ENCODE measurements at places on chromosomes 3 and 15.

GRCh38 chr3:180282386-180282785 is 245.6 kb upstream of the PEX5L start:
- no peak for DNase-seq

DNA sequence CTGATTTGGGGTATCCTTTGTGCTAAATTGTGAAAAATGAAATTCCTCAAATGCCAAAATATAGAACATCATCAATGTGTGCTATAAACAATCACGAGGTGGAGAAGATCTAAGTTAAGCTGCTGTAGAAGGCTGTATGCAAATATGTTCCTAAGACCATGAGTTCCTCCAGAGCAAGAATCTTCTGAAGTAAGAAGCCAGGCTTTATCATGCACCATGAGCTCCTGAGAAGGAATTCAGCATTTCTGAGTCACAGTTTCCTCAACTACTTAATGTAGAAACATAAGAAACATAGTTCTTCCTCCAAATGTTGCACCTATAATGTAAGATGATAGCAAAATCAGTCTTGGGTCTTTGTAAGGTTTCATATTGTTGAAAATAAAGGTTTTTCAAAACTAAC is 241.7 kb upstream of the MDFIC2 start:
- no peak for DNase-seq

DNA sequence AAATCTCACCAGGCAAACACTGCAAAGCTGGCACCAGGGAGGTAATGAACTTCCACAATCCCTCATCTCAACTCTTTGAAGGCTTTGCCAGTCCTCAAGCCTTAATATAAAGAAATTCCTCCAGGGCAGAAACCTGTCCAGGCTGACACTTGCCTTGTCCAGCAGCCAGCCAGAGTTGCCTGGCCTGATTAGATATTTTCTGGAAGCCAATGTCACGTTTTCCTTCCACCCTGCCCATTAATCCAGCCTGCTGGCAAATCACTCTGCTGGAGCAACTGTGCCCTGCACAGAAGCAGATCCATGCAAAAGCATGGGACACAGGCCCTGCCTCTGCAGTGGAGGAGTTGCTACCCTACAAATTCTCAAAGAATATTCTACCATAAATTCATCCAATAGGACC is 56.5 kb downstream of the HEG1 start:
- no peak for DNase-seq

- DNase-seq, result no peak
Observed at GRCh38 chr3:146138902-146139301, 22.1 kb downstream of the PLOD2 start.

- DNase-seq, result no peak
Observed at GRCh38 chr3:94616833-94617232, 554.0 kb downstream of the NSUN3 start.

GRCh38 chr3:160346511-160346910 is 52.5 kb downstream of the IFT80 start:
- no peak for DNase-seq

- DNase-seq, result no peak
Observed at GRCh38 chr3:134640378-134640777, 10.4 kb downstream of the KY start.

DNA sequence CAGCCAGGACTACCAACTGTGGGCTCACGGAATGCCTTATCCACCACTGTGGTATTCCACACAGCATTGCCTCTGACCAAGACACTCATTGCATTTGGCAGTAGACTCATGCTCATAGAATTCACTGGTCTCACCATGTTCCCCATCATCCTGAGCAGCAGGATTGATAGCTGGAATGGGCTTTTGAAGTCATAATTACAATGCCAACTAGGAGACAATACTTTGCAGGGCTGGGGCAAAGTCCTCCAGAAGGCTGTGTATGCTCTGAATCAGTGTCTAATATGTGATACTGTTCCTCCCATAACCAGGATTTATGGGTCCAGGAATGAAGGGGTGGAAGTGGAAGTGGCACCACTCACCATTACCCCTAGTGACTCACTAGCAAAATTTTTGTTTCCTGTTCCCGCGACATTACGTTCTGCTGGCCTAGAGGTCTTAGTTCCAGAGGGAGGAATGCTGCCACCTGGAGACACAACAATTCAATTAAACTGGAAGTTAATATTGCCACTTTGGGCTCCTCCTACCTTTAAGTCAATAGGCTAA is 58.6 kb upstream of the CCDC80 start:
- DNase-seq, result no peak

DNA sequence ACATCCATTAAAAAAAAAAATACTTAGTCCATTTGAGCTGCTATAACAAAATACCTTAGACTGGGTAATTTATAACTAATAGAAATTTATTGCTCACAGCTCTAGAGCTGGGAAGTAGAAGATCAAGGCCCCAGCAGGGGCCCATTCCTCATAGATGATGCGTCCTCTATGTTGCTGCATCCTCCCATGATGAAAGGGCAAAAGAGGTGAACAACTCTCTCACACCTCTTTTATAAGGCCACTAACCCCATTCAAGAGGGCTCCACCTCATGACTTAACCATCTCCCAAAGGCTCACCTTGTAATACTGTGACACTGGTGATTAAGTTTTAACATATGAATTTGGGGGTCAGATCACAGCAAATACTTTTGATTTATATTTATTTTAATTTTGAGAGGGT is 3.0 kb upstream of the TLNRD1 start:
- DNase-seq, result no peak

DNA sequence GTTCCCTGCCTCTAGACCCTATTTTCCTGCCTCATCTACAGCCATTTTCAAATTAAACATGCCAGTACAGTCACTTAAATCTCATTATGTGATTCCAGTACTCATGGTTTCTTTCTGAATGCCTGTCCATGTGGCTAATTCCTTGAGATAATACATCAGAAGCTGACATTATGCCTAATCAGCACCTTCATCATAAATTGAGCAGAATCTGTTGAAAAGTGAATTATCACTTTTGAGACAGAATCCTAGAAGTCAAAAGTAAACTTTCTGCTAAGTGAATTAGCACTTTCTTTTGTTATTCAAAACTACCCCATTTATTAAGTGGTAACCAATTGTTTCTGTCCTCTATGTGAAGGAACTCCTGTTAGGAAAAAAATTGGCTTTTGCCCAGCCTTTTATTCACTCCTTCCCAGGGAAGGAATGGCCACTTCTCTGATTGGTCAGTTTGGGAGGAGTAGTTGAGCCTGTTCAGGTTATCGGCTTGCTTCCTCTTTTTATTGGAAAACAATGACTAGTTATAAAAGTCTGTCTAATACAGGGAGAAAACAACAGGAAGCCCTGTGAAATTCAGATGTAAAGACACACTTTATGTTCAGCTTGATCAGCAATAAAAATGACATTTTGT is 40.5 kb downstream of the OSTN start:
- no peak for DNase-seq

- no peak for DNase-seq
Observed at GRCh38 chr3:196631682-196632045, 7.8 kb upstream of the NRROS start.

GRCh38 chr3:10653866-10654611 is 148.7 kb upstream of the ATP2B2 start:
- DNase-seq, result no peak

DNA sequence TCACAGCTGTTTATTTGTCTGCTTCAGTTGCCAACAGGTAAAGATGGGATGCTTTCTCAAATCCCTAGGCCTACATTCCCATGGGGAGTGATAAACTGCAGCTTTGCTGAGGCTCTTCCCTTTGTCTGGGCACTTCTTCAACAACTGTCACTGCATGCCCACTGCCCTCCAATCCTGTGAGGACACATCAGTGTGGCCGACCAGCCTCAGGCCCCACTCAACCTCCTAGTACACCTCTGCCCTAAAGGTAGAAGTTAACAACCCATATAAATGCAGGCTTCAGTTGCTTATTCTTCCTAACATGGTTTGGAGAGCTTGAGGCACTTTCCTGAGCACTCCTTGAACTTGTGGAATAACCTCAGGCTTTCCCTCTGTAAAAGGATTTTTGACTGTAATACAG is 49.6 kb downstream of the ROPN1B start:
- DNase-seq, result no peak

DNA sequence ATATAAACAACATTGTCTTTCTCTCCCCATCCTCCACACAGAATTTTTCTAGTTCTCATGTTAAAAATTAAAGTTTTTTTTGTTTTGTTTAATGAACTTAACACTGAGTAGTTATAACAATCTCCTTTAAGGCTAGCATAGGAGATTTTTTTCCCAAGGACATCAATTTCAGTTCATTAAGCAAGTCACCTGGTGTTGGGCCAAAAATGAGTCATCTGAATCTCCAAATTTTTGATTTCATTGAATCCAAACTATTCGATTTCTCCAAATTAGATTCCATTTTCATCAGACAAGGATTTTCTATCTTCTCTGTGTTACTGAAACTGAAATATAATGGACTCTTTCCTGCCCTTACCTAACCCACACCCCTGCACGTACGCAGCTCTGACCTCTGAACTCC is 631.4 kb upstream of the MDFIC2 start:
- no peak for DNase-seq

DNA sequence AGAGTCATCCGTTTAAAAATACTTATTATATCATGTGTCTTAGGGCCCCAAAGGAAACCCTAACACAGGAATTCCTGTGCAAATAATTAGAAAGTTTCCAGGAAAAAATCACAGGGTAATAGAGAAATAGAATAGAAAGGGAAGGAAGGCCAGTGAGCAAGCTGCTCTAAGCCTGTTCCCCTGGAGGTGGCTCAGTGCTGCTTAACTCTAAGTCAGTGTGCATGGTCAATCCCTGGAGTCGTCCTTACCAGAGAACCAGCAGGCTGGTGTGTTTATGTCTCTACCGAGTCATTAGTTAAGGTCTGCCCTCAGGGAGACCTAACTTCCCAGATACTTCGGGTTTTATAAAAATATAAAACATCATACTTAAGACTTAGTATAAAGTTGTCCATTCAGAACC is 21.0 kb upstream of the MCF2L2 start:
- DNase-seq, result no peak

DNA sequence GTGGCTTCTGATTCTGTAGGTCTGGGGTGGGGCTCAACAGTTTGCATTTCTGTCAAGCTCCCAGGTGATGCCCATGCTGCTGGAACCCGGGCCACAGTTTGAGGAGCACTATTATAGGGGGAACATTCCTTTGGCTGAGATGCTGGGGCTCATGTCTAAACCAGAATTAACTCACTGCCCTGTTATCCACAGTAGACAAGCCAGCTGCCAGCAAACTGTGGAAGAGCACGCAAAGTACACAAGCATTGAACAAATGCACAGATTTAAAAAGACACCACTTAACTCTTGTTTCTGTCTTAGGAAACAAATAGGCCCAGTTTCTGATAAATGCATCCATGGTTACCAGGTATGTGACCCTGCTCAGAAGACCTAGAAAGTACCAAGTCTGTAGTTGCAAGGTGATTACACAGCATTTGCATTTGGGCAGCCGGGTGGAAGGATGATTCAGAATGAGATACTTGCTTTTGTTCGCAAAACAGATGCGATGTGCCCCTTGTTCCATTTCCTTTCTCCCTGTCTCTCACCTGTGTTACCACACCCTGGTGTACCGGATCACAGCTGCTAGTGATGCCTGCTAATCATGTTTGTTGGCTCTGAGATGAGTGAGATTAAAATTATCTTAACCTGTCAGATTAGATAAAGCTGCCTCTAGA is 12.4 kb downstream of the GYG1 start:
- no peak for DNase-seq

GRCh38 chr3:105837947-105838346 is 30.9 kb downstream of the CBLB start:
- no peak for DNase-seq

- no peak for DNase-seq
Observed at GRCh38 chr3:191424881-191425280, 36.1 kb upstream of the PYDC2 start.

GRCh38 chr3:33798418-33799201 is at the start of gene PDCD6IP:
PDCD6IP (plus strand) TSS chr3:33798630; CDS start chr3:33798729, 99 bp downstream.
- DNase-seq, result peak; percentile 80

DNA sequence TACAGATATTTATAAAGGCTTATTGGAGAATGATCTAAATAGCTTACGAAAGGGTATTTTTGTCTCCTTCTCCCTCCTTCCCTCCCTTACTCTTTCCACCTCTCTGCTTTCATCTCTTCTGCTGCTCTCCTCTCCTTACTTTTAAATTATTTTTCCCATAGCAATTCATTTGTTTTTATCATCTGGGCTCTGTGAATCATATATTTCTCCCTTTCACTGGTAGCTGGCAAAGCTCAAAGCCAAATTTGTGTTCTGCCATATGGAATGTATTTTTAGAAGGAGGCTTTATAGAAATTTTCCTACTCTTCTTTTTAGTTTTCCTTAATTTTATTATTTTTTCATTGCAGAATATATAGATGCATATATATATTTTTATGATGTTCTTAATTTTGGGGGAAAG is 385.8 kb downstream of the C3orf38 start:
- DNase-seq, result no peak

DNA sequence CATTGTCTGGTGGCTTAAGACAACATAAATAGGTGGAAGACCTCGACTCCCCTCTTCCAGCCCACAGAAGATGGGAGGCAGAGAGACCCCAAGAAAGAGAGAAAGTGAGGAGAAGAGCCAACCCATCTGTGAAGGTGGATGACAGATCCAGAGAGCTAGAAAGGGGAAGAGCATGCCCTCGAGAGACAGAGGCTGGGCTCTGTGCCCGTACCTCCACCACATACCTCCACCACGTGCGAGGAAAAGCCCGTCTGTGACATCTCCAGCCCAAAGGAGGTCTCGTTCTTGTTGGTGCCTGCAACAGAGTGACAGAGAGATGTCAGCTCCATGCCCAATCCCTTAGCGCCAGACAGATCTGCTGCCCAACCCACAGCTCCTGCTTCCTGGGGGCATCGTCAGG is 71.1 kb downstream of the FEM1B start:
- no peak for DNase-seq

DNA sequence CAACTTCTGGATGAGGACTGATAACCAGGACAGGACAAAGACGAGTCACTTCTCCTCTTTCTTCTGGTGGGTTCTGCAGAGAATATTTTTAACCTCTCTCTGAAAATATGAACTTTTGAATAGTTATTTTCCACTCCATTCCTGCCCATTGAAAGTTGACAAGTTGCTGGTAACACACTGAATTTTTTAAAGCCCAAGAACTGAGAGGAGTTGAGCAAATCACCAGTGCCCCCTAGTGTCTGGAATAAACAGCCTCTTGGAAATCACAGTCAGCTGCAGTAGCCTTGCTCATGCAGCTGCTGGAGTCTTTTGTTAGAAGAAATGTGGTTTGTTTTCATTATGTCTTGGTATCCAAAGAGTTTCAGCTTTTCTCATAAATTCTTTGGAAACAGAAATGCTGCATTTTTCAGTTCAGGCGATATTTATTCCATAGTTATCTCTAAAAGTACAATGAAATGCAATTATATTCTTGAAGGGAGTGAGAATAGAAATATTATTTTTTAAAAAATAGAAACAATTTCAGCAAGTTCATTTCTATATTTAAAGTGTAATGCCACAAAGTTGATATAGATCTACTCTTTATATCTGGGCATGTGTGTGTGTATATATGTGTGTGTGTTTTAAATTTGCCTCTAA is 741.0 kb upstream of the CBLB start:
- peak; percentile 13 for DNase-seq

DNA sequence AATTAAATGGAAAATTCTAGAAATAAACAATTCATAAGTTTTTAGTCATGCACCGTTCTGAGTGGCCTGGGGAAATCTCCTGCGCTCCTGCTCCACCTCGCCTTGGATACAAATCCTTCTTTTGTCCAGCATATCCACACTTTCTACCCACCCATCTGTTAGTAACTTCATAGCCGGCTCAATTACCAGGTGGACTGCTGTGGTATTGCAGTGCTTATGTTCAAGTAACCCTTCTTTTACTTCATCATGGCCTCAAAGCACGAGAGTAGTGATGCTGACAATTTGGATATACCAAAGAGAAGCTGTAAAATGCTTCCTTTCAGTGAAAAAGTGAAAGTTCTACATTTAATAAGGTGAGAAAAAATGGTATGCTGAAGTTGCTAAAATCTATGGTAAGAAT is 142.3 kb upstream of the CHL1 start:
- DNase-seq, result no peak

Measured in stimulated activated CD8-positive, alpha-beta memory T cell treated with anti-CD3 and anti-CD28 coated beads, Interleukin-2, amount 100 ng/mL, for 1 hour (primary cell).